ENCODE measurements at places on chromosomes 5 and 9.

GRCh38 chr9:31597977-31598376 is 786.5 kb upstream of the ACO1 start:
- no peak for DNase-seq

GRCh38 chr5:89351222-89351621 is 468.2 kb upstream of the MEF2C start:
- no peak for DNase-seq

DNA sequence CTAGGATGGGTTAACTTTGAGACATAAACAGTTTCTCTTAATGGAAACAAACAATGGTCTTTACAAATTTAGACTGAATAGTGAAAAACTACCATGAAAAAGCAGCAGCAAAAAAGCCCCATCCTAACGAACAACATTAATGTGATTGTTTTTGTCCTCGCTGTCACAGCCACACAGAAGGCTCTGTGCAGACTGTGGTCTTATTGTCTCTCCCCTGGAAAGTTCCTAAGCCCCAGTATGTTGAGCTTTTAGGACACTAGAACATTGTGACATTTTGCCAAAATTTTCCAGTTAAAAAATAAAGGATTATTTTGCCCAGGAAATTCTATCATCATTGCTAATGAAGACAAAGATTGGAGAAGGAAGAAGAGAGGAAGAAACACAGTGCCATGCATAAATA is 12.6 kb upstream of the SOWAHA start:
- DNase-seq: no peak

DNA sequence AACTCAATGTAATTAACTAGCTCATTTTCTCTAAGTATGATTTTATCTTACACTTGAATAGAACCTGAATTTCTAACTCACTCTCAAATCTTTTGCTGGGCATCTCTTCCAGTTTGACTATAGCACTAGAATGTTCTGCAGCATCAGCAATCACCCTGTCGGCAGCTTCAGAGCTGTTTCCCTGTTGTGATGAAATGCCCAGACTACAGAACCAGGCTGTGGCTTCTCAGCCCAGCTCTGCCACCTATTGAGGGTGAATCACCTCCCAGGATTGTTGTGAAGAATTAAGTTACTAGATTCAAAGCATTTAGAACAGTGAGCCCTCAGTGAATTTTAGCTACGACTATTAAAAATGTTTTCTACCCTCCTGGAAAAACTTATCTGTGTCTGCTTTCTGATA is 90.4 kb upstream of the ANKRD55 start:
- DNase-seq: peak; percentile 27

- no peak for DNase-seq
Observed at GRCh38 chr9:2163231-2163885, 148.2 kb downstream of the SMARCA2 start.

DNA sequence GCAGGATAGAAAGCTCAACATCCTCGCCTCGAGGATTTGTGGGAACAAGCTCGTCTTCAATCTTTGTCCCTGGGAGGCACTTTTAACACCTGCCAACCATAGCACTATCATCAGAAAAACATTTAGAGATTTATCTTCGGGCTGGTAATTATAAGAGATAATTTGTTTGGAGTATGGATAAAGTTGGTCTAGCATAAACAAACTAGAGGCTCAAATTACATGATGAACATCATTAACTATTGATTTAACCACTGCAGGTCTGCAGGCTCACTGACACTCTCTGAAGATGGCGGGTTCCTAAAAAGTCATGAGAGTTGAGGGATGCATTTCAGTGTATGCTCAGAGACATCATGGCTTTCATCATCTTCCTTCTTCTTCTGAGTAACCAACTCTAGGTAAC is 25.8 kb upstream of the PCA3 start:
- no peak for DNase-seq

DNA sequence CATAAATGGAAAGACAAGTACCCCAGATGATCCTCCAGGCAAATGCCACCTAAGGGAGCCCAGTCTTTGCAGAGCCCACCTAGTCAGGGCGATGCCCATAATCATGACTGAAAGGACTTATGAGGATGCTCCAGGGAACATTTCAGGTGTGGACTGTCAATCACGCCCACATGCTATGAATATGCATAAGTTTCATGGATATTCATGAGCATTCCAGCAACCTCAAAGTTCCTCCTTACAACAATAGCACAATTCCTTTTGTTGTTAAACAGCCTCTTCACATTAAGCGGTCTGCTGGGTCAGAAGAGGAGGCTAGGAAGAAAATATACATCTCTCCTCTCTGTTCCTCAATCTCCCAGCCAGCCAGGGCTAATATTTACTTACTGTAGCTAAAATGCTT is 161.6 kb downstream of the C5orf15 start:
- DNase-seq: no peak

- DNase-seq: no peak
Observed at GRCh38 chr5:111869681-111870080, 112.7 kb upstream of the NREP start.

DNA sequence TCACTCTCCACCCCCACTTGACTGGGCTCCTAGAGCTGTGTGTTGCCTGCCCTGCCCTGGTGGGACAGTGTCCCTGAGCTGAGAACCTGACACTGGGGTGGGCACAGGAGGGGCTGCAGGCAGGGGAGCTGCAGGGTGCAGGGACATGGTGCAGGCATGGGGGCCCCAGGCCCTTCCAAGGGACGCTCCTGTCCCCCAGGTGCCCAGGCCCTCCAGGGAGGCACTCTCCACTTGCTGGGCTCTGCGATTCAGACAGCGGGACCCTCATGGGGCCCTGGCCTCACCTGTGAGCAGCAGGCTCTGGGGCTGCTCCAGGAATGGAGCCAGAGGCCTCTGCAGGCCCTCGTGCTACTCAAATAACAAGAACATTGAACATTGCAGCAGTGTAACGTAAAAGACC is 89.4 kb downstream of the BARX1 start:
- no peak for DNase-seq

DNA sequence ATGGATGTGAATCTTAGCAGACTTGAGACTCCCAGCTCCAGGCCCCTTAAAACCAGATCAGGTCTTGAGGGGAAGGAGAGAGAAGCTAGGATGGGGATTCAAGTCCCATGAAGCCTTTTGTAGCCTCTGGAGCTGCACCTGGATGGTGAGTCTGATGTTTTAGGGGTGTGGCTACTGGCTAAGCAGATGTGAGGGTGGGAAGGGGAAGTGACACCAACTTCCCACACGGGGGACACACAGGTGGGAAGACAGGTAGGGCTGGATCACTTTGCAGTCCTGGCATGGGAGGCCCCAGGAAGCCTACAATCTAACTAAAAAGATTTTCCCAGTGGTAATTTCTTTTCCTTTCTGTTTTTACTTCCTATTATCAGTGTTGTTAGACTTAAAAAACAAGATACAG is 38.7 kb upstream of the UBAP2 start:
- DNase-seq: no peak

DNA sequence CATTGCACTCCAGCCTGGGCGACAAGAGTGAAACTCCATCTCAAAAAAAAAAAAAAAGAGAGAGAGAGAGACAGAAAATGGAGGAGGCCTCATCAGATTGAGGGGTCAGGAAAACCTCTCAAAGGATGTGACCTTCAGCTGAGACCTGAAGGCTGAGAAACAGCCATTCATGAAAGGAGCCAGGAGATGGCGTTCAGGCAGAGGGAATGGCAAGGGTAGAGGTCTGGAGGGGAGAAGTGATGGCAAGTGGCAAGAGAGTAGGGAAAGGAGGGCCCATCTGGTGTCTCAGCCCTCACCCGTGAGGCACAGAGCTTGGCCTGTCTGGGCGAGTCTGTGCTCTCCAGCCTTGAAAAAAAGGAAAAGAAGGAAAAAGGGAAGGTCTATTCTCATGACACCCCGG is 17.0 kb downstream of the CAMK2A start:
- no peak for DNase-seq

- DNase-seq: no peak
Observed at GRCh38 chr5:126358525-126358924, 64.7 kb upstream of the GRAMD2B start.
